ENCODE measurements at places on chromosomes 2 and 18.
A peak's percentile ranks its signal among the peaks of the same experiment; 100 is the strongest.

DNA sequence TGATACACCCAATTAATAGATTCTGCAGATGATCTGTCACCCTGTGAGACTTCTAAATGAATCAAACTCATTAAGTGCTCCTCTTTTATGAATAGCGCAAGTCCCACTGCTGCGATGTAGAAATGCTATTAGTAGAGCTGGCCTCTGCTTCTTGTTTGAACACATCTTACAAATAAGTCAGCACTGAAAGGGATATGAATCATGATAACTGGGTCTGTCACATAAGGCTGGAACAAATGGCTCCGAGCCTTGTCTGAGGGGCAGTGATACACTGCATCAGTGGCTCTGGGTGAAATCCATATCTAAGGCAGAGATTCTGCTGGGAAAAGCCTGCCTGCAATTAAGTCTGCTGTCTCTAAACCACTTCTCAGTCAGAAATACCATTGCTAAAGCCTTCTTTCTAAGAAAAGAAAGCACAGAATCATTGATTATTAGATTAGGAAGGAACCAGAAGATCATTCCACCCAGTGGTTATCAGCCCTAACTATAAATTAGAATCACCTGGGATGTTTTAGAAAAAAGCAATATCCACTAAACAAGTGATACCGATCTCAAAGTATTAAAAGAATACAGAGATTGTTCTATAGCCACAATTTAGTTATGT is 75.2 kb downstream of the SLC5A7 start:
- DNase-seq, result no peak

- peak; percentile 48 for DNase-seq
Observed at GRCh38 chr2:72084584-72084976, 63.1 kb downstream of the CYP26B1 start.

DNA sequence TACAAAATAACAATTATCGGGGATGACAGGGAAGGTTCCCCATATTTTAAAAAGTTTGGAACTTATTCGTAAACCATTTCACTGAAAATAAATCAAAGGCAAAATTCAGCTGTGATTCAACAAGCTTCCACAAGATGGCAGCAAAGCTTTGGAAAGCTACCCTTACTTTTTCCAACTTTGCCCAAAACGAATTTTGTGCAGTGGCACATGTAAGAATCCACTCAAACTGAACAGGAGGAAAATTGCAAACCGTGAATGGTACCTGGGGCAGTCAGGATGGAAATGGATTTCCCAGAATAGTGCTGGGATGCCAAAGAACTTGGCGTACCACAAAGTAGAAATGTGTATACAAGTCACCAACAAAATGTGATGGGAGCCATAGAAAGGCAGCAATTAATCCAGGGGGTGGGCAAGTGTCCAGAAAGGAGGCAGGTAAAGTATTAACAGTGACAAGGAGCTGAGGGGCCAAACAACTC is 10.7 kb downstream of the RPL31 start:
- DNase-seq, result peak; percentile 63

DNA sequence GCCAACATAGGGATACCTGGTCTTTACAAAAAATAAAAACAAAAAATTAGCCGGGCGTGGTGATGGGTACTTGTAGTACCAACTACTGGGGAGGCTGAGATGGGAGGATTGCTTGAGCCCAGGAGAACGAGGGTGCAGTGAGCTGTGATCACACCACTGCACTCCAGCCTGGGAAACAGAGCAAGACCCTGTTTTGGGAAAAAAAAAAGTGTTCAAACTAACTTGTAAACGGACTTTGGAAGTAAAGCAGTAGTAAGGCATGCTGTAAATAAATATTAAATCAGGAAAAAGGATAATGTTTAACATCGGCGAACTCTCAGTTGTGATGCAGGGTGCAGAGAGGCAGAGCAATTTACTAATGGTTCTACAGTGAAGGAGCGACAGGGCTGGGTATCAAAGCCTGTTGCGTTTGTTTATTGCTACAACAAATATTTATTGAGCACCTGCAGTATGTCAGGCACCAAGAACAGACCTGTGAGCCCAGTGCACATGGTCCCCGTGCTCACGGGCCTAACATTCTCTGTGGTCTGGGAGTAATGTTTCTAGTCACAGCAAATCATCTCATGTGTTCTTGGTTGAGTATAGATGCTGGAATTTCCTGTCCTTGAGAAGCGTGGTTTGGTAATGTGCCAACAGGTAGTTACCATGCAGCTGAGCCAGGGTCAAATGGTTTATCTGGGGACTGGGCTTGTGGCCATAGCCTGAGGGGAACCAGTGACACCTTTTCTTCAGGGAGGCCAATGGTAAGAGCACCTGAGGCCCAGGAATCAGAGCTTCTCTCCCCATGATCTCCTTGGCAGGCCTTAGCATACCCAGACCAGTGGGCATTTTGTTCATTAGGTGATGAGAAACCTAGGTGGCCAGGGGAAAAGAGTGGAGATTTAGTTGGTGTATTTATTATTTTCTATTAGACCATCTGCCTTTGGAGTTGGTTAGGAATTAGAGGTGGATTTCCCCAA is 27.9 kb upstream of the GREB1 start:
- DNase-seq, result peak; percentile 26

- DNase-seq, result peak; percentile 100
Observed at GRCh38 chr2:203804070-203804469, 63.5 kb upstream of the CTLA4 start.

Data from choroid plexus epithelial cell (primary cell).